ENCODE measurements at places on chromosomes 16 and 17.

- DNase-seq = no peak
Measured at GRCh38 chr17:44976206-44976605, 8.1 kb upstream of the C1QL1 start.

DNA sequence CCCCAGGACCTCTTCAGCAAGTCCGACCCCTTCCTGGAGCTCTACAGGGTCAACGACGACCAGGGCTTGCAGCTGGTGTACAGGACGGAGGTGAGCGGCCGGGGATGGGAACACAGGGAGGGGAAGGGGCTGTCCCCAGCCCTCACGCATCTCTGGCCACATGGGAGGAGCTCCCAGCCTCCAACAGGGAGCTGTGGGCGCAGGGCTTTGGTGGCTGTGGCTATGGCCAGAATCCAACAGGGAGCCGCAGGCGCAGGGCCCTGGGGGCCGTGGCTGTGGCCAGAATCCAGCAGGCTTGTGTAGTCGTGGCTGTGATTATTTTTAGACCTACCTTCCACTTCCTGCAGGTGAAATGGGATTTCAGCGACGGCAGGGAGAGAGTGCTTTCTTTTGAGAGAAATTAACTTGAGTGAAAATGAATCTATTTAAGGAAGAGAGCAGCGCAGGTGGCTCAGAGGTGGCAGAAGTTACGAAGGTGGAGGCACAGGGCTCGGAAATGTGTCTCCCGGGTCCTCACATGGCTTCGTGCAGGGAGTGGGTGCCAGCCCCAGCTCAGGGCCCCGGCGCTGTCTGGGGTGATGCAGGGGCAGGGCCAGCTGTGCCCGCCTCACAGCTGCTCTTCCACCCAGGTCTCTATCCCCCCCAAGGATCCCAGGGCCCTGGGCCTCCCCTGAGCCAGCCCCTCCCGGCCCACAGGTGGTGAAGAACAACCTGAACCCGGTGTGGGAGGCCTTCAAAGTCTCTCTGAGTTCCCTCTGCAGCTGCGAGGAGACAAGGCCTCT is 9.4 kb downstream of the CPNE7 start:
- no peak for DNase-seq

DNA sequence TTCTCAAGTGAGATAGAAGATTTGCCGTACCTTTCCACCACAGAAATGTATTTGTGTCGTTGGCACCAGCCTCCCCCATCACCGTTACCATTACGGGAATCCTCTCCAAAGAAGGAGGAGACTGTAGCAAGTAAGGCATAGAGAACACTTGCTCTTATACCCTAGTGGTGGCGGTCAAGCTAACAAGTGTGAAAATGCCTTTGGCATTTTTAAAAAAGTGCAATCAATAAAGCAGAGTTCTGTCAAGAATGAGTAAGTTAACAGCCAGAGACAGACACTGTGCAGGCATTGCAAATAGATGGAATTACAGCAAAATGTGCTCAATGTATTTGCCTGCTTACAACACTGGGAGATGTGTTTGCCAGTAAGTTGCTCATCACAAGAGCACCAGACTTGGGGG is 7.7 kb downstream of the MSL1 start:
- DNase-seq = no peak

GRCh38 chr16:2663553-2664546 is 18.5 kb upstream of the KCTD5 start:
- no peak for DNase-seq

DNA sequence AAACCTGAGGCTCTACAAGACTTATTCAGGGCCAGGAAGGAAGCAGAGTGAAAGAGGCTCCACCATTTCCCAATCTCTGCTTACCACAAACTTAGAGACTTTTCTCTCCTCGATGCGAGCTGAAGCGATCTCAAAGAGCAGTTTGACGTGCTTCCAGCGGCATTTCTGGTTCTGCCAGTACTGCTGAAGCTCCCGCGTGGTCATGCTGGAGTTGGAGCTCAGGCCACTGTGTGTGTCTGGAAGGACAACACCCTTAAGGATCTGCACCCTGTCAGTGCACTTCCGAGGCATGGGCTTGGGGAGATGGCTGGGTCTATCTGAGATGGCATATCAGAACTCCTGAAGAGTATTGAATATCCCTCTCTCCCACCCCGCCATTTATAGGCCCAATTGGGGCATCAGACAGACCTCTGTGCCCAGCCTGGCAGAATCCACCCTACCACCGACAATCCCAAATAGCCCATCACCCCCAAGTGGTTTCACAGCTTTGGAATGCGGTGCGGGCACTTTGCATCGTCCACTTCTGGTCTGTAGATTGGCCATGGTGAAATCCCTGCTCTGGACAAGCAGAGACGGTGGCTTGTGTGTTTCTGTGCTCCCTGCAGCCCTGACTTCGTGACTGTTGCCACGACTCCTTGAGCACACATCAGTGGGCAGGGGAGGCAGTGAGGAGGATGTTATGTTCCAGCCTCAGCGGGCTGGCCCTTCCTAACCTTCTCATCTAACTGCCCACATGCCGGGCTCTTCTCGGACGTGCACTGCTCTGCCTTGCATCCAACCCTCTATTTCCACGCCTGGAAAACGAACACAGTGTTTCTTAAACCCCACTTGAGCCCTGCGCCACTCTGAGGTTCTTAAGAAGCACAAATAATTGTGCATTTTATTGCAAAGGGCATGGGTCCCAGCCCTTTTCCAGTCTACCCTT is 5.2 kb downstream of the SNX20 start:
- no peak for DNase-seq

DNA sequence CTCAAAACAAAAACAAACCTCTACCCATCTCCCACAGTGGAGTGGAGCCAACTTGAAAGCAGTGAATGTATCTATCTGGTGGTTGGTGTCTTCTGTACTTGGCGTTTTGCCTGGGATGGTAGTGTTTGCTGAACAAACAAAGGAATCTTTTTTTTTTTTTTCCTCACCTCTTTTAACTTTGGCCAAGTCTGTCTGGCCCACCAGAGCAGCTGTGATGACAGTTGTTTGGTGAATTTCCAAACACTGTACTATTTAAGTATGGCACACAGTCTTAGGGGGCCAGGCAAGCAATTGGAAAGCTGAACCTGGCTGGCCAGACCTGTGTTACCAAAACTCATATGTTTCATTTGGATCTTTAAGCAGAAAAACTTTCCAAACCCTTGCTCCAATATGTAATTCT is 101.8 kb upstream of the CDH13 start:
- no peak for DNase-seq

DNA sequence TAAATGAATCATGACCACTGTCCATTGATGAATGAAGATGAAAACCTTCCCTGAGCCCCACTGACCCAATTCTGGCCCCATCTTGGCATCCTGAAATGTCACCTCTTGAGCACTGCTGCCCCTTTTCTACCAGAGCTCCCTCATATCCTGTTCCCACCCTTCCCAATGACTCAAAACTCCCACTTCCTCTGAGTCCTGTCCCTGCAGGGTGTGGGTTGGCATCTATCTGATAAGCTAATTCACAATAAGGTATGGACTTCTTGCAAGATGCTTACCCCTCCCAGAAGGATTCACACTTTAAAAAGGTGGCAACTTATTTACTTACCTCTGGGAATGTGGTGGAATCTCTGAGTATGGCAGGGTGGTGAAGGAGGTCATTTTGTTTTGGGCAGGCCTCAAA is 13.3 kb upstream of the CSNK2A2 start:
- no peak for DNase-seq

DNA sequence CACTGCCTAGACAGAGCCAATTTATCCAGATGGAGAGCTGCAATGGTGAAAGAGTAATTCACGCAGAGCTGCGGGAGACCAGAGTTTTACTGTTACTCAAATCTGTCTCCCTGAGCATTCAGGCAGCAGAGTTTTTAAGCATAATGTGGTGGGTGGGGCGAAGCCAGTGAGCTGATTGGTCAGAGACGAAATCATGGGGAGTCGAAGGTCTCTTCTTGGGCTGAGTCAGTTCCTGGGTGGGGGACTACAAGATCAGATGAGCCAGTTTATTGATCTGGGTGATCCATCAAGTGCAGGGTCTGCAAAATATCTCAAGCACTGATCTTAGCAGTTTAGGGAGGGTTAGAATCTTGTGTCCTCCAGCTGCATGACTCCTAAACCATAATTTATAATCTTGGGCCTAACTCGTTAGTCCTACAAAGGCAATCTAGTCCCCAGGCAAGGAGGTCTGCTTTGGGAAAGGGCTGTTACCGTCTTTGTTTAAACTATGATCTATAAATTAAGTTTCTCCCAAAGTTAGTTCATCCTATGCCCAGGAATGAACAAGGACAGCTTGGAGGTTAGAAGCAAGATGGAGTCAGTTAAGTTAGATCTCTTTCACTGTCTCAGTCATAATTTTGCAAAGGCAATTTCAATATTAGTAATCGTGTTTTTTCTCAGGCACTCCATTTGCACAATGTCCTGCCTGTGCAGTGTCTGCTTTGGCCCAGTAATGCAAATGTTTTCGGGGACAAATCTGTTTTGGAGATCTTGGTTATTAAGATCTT is 27.0 kb downstream of the PIGL start:
- DNase-seq = no peak

GRCh38 chr16:83145297-83145696 is 518.5 kb downstream of the CDH13 start:
- DNase-seq = no peak

GRCh38 chr17:14784997-14785696 is 480.0 kb downstream of the PMP22 start:
- DNase-seq = peak; percentile 12

DNA sequence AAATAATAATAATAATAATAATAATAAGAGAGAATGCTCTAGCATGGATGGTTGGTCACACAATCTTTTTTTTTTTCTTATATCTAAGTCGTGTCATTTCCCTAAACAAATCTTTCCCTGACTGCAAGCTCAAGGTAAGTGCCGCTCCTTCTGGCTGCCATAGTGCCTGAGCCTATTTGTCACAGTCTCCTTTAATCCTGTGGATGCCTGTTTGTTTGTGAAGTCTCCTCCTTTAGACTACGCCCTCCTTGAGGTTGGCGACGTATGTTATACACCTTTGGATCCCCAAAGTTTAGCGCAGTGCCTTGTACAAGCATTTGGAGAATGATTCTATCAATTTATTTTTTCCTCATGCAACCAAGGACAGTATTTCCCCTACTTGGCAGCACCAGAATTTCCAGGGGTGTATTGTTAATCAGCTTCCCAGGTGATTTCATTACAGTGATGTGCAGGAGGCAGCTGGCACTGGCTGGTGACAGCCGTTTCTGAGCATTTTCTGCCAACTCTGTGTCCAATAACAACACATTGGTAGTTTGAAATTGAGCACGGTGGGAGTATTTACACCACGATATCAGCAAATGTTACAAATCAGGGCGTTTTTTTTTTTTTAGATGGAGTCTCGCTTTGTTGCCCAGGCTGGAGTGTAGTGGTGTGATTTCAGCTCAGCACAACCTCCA is 26.6 kb downstream of the TMEM238L start:
- no peak for DNase-seq
